ENCODE measurements at places on chromosomes 2 and 18. TPM values are rescaled to one million over a fixed set of nuclear protein-coding genes. Genes with fewer than 3 reads are reported as not detected.

SLC16A14 gene
- 7.9 TPM for polyA plus RNA-seq

SOWAHC gene
- polyA plus RNA-seq = 16.7 TPM

WDR43 gene
- polyA plus RNA-seq = 62.6 TPM

AMER3 gene
- 0.03 TPM for polyA plus RNA-seq

PSD4 gene
- 10.0 TPM for polyA plus RNA-seq

RESP18 gene
- not detected for polyA plus RNA-seq

L3MBTL4 gene
- 6.4 TPM for polyA plus RNA-seq

KATNAL2 gene
- polyA plus RNA-seq = 14.1 TPM

GPR39 gene
- polyA plus RNA-seq = 3.3 TPM

MERTK gene
- 22.9 TPM for polyA plus RNA-seq

PSMA8 gene
- not detected for polyA plus RNA-seq

VWA3B gene
- 0.80 TPM for polyA plus RNA-seq

CDH2 gene
- 109 TPM for polyA plus RNA-seq

LBX2 gene
- polyA plus RNA-seq = 3.1 TPM

DCDC2C gene
- polyA plus RNA-seq = 0.65 TPM

MSH6 gene
- 107 TPM for polyA plus RNA-seq

ACVR1C gene
- 0.23 TPM for polyA plus RNA-seq

CYP26B1 gene
- 13.8 TPM for polyA plus RNA-seq

AFTPH gene
- 78.3 TPM for polyA plus RNA-seq

FAM228A gene
- polyA plus RNA-seq = 1.3 TPM

ANKAR gene
- polyA plus RNA-seq = 17.1 TPM

DNAH6 gene
- polyA plus RNA-seq = 3.6 TPM

ZSWIM2 gene
- not detected for polyA plus RNA-seq

KCNS3 gene
- 9.2 TPM for polyA plus RNA-seq

RAMP1 gene
- polyA plus RNA-seq = 2.5 TPM

ASB18 gene
- polyA plus RNA-seq = 0.15 TPM

CXCR1 gene
- not detected for polyA plus RNA-seq

CACNB4 gene
- 15.5 TPM for polyA plus RNA-seq

DPP10 gene
- polyA plus RNA-seq = 17.1 TPM

HOXD3 gene
- polyA plus RNA-seq = 26.1 TPM

All from left kidney (tissue), 8 donors.